ENCODE measurements at places on chromosomes 7 and 10.

DNA sequence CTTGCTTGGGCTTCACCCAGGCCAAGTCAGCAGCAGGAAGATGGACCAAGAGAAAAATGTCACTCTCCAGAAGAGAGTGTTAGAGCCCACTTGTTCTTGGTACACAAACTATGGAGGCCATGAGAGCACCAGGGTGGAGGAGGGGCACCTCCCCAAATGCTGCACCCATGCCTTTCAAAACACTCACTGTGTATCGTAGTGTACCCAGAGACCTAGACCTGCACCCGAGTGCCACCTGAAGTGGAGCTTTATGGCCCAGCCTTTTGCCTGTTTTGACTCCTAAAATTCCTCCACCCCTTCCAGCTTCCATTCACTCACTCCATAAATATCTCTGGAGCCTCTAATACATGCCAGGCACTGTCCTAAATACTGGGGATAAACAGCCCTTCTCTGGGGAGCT lies 5.0 kb downstream of the SFTPD start:
- DNase-seq: no peak

GRCh38 chr7:156475666-156476065 lies 164.9 kb upstream of the RNF32 start:
- no peak for DNase-seq

GRCh38 chr7:47032536-47032908 lies 549.4 kb downstream of the TNS3 start:
- DNase-seq: no peak

DNA sequence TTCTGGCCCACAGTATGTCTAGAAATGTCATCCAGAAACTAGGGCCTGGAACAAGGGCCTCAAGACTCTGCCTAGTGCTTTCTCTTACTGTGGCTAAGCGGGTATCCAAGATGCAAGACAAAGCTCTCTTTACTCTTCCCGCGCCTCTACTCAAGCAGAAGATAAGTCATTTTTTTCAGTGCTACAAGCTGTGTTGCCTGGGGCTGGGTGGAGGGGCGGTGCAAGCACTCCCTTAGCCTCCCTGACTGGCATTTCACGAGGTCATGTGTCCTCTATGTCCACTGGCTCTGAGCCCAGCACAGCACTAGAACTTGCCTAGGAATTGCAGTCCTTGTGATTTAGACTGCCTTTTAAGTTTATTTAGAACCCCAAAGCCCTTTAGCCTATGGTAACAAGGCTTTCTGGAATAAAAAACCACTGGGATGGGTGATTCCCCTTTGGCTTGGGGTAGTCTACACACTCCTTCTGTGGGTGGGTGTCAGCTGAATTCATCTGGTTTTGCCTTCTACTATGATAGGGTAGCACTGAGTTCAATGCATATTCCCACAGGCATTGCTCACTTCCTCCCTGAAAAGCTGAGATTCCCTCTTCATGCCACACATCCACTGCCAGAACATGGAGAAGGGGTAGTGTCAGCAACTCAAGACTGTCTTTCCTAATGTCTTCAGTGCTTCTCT lies 371.8 kb upstream of the KCND2 start:
- no peak for DNase-seq

DNA sequence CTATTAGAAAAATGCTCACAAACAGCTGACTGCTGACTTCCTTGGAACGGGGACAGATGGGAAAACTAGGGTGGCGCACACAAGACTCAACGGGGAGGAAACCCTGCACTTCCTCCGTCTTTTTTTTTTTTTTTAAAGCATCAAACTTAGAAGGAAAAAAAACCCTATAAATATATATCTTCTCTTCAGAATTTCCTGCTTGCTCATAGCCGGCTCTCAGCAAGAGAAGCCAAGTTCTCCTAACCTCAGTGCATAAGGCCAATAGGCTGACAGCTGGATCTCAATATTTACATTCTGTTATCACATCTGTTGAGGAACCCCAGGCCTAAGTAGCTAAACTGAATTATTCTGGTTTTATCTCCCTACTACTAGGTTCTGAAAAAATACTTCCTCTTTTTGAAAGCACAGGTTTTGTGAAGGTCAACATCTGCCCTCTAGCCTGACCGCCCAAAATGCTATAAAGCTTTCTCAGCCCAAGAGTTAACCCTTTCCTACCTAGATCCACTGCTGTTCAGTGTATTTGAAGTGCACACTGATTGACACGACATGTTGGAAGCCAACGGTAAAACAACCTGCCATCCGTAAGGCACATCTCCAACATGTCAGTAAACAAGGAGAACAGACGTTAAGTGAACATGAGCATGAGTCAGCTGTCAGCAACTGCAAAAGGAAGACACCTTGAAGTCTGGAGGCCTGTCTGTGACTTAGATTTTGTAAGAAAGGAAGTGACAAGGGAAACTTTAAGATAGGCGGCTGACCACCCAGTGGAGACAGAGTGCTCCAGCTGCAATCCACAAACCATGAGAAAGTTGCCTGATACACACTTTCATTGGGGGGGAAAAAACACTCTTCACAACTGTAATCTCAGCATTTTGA lies 83.8 kb downstream of the EBLN1 start:
- no peak for DNase-seq

GRCh38 chr10:52923520-52923919 lies 150.9 kb upstream of the MBL2 start:
- no peak for DNase-seq

GRCh38 chr7:108525327-108525984 lies 479 bp downstream of the PNPLA8 start:
- no peak for DNase-seq

DNA sequence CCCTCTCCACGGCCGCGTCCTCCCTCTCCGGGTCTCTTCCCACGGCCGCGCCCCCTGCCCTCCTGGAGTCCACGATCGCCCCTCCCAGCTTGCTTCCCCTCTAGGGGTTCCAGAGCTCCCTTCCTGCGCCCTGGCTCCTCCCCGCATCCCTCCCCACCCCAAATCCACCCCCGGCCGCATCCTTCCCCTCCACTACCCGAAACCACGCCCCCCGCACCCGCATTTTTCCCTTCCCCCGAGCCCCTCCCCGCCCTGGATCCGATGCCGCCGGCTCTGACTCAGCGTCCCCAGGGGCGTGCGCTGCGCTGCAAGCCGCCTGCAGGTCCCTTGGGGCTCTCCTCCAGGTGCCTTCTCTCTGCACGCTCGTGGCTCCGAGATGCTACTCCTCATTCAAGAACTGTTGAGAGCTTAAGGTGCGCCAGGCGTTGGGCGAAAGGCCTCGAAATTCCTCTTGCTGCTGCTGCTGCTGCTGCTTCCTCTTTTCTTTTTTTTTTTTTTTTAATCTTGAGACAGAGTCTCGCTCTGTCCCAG lies 372 bp upstream of the TMEM130 start:
- peak; percentile 55 for DNase-seq

Measured in stimulated activated CD8-positive, alpha-beta memory T cell treated with anti-CD3 and anti-CD28 coated beads, Interleukin-15, amount 100 ng/mL, for 48 hours (primary cell).